ENCODE measurements at places on chromosomes 13 and 19.

GRCh38 chr19:2345794-2346663, 14.0 kb upstream of the TMPRSS9 start:
- no peak for DNase-seq

- peak; percentile 66 for DNase-seq
Observed at GRCh38 chr19:5578097-5578846, 10.5 kb upstream of the TINCR start.

GRCh38 chr13:40017662-40018262, 362.3 kb downstream of the COG6 start:
- DNase-seq, result no peak

- no peak for DNase-seq
Observed at GRCh38 chr19:53047379-53047778, 2.8 kb downstream of the ERVV-2 start.

DNA sequence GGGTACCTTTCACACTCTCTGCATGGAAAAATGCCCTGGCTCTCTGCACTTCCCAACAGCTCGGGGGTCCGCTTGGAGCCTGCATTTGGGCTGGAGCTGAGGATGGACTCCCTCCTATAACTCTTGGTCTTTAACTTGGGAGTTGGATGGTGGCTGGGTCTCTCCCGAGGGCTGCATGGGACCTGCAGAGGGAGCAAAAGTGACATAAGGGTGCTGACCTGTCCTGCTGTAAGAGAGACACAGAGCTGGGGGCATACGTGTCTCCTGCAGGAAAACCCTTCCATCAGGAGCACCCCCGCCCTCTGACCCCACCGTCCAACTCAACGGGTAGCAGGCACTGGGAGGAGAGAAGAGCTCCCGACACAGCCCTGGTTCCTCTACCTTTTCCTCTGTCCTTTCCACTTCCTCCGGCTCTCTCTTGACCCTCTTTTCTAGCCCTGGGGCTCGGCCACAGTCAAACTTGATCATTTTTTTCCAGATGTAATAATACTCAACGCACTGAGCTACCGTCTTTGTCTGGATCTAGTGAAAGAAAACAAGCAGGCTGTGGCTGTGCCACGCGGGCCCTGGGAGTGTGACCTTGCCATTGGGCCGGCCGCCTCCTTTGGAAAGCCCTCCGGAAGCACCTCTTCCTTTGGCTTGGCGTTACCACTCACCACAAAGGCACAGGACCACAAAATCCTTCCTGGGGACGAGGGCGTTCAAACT, 6.8 kb upstream of the NAPA start:
- DNase-seq, result no peak
